HFFc6 (cell line): ENCODE measurements at places on chromosomes 4 and X.

DNA sequence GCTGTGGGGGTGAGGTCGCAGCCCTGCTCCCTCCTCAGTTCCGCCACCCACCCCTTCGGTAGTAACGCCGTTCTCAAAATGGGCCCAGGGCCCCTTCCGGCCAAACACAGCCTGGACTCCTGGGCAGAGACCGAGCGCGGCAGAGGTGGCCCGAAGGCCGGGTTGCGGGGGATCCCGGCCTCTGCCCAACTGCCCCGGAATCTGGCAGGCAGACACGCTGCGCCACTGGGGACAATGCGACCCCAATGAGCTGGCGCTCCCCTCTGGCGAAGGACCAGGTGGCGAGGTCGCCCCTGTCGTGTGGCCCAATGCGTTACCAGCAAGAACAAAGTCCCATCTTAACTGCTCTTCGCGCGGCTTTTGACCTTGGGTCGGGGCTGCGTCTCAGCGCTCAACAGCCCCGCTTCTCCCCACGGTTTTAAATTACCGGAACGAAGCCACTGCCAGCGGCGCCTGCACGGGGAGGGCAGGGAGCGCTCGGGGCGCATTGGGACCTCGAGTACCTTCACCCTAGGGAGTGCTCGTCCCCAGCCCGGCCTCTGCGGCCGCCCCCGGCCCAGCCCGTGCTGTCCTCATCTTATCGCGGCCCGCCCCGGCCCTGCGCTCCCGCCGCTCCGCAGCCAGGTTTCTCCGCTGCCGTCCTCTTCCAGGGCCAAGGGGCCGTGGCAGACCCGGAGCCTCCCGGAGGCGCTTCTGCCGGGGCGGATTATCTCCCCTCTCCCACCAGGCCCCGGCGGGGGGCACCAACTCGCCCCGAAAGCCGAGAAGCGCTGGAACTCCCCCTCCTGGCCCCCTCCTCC lies 22.2 kb upstream of the HMX1 start:
- no peak for DNase-seq

GRCh38 chr4:143393195-143393594 lies 56.5 kb downstream of the GAB1 start:
- no peak for DNase-seq

DNA sequence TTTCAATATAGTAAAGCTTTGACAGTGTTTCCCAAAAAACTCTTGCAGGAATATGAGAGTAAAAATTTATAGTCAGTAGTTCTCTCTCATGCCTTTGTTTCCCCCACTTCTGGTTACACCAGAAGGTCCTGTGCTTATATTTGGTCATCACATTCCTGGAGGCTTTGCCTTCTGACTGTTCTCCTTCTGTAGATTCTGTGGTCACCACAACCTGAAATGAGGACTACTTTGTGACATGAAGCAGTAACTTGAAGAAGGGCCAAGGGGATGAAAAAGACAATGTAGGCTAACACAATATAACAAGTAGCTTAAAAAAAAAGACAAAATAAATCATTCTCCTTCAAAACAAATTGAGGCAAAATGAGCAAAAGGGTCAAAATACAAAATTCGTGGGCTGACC lies 366.2 kb upstream of the NR3C2 start:
- no peak for DNase-seq

GRCh38 chr4:26116057-26116456 lies 202.0 kb downstream of the SMIM20 start:
- DNase-seq: no peak
